ENCODE measurements at places on chromosomes 1 and 21.

GRCh38 chr1:24775916-24776315 lies 30.7 kb downstream of the CLIC4 start:
- DNase-seq: no peak

- DNase-seq: no peak
Observed at GRCh38 chr1:213251972-213252371, 200.9 kb downstream of the RPS6KC1 start.

DNA sequence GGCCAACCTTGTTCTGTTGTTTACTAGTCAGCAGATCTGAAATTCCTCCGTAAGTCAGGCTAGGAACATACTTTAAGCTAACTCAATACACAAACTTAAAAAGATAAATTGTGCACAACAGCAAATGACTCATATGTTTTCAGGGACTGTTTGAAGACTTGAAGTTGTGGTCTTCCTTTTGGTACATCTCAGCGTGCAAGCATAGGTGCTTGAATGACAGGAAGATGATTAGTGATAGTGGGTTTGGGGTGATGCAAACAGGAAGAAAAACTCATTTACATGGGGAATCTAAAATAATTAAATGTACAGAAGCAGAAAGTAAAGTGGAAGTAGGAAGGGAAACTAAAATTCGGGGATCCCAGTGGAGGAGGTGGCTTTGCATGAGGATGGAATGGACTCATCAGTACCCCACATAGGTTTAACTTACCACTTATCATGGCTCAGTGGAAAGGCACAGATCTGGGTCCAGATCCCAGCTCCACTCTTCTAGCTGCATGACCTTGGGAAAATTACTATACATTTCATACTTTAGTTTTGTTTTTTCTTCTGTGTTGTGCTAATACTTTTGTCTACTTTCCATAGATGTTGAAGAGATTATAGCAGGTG lies 122.3 kb downstream of the XCL2 start:
- no peak for DNase-seq

GRCh38 chr1:79825551-79825950 lies 819.0 kb upstream of the ADGRL4 start:
- DNase-seq: no peak

DNA sequence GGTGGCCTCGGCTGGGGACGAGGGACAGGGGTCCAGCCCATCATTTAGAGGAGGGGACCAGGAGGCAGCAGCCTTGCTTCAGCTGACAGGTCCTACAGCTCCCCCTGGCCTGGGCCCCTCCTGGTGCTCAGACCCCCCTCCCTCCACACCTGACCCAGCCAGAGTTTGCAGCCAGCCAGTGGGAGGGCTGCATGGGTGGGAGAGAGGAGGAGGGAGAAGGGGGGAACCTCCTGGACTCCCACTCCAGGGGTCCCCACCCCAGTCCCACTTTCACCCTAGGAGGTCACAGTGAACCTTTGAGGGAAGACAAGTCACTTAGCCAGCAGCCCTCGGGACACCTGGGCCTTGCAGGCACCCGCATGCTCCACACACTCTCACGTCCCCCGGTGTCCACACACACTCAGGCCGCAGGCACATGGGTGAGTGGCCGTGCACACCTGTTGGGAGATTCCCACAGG lies 108.9 kb upstream of the ZBTB40 start:
- DNase-seq: no peak

Measured in adrenal gland (tissue), 19 donors.